Left lobe of liver (tissue), 2 donors: ENCODE measurements at places on chromosomes 7 and 10. TPM values are rescaled to one million over a fixed set of nuclear protein-coding genes. Genes with fewer than 3 reads are reported as not detected.
A peak's percentile ranks its signal among the peaks of the same experiment; 100 is the strongest.

Gene CPA1
- total RNA-seq = 16.8 TPM

Gene RGR
- total RNA-seq = not detected

Gene ERVW-1
- total RNA-seq = not detected

Gene ODAD2
- total RNA-seq = 0.28 TPM

DNA sequence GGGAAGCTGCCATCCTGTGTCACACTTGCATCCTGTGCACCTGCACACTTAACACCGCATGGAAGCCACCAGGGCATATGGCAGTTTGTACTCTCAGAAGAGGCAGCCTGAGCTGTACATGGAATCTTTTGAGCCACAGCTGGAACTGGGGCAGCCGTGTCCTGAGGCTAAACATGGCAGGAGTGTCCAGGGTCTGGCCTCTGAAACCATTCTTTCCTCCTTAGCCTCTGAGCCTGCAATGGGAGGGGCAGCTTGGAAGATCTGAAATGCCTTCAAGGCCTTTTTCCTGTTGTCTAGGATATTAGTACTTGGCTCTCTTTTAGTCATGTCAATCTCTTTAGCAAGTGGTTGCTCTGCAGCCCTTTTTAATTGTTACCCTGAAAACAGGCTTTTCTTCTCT lies 16.4 kb downstream of the PLCE1 start:
- DNase-seq = no peak

GRCh38 chr7:19368491-19368925 lies 223.3 kb upstream of the FERD3L start:
- DNase-seq = no peak

- DNase-seq = peak; percentile 52
Observed at GRCh38 chr10:9209105-9209798, 1154.8 kb downstream of the GATA3 start.

- no peak for DNase-seq
Observed at GRCh38 chr7:70060298-70061068, 462.2 kb downstream of the AUTS2 start.

DNA sequence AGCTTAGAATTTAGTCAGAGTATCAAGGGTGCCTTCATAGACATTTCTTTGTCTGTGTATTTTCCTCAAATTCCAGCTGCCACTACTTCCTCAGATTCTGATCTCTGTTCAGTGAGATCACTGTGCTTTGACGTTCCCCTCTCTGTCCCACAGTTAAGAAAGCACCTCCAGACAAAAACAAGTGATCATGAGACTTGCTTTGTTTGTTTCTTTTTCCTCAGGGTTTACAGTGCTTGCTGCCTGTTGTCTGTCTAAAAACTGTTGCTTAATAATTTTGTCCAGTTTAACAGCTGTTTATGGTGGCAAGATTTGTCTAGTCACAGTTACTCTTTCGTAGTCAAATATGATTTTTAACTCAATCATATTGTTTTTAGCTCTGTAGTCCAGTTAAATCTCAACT lies 29.1 kb downstream of the TRUB1 start:
- DNase-seq = no peak

DNA sequence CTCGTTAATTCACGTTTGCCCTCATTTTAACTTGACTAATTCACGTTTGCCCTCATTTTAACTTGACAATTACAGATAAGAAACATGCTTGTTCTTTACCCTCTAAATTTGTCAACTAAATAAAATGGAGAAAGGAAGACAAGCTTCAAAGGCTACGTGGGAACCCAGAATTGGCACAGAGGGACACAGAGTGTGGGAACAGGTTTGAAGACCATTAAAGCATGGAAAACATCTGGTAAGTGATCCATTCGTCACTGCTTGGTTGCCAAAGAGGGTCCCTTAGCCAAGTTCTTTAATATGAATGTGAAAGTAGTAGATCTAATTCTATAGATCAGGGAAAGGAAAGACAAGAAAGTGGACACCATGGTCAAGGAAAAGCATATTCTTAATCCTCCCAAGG lies 57.2 kb downstream of the ITIH5 start:
- DNase-seq = no peak

DNA sequence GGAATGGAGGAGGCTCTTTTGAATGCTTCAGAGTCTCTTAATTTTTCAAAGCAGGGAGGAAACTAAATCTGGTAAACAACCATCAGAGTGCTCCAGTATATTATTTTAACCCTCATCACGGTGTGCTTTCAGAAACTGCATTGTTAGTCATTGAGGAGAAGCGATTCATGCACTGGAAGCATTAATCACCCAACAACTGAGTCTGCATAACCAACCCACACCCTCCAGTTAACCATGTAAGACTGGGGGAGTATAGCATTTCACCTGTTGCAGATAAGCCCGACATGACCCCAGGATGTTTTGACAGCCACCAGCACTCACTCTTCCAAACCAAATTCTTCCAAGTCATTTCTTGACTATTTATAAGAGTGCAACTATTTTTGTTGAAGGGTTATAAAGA lies 257.6 kb downstream of the GATA3 start:
- DNase-seq = no peak
